ENCODE measurements at places on chromosomes 6 and 20.

DNA sequence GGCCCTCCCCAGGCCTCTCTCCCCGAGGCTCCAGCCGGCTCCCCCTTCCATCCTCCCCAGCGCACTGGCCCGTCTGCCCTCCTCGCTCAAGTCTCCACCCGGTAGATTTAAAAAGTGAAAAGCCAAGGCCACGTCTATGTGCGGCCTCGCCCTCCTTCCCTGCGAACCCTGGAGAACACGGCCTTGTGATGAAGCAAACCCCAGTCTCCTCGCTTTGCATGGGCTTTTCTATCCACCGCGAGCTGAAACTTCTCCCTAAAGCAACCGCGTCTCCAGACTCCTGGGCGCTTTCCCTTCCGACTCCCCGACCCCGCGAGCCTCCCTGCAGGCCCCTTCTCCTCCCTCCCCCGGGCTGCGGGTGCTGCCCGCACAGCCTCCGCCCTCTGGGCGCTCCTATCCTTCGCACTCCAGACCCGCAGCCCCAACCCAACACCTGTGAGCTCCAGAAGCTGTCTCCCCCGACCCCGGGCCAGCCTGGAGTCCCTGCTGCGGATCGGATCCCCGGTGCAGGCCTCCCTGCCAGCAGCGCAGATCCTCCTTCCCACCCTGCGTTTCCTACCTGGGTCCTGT, 265.2 kb upstream of the QKI start:
- no peak for DNase-seq

GRCh38 chr6:128039543-128039942, 138.7 kb upstream of the THEMIS start:
- DNase-seq = peak; percentile 5

DNA sequence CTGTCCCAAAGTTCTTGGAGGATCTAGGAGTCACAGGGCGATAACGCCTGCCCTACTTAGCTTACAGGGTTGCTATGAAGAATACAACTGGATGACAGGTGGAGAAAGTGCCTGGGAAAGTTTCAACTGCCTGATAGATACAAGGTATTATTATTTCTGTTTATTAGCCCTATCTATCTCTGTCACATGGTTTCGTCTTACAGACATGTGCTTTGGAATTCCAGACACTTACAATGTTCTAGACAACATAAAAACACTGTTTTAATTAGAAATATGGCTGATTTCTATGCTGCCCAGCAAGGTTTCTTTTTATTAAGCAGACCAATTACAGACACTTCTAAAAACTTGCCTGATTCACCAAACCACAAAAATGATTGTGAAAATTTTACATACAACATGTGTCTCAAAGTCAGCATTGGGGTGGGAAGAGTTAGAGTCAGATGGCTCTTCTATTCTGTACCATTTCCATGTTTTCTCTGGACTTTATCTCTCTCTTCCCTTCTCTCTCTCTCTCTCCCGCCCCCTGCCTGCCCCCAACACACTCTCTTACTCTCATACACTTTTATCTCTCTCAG, 50.0 kb downstream of the GJA10 start:
- DNase-seq = no peak

DNA sequence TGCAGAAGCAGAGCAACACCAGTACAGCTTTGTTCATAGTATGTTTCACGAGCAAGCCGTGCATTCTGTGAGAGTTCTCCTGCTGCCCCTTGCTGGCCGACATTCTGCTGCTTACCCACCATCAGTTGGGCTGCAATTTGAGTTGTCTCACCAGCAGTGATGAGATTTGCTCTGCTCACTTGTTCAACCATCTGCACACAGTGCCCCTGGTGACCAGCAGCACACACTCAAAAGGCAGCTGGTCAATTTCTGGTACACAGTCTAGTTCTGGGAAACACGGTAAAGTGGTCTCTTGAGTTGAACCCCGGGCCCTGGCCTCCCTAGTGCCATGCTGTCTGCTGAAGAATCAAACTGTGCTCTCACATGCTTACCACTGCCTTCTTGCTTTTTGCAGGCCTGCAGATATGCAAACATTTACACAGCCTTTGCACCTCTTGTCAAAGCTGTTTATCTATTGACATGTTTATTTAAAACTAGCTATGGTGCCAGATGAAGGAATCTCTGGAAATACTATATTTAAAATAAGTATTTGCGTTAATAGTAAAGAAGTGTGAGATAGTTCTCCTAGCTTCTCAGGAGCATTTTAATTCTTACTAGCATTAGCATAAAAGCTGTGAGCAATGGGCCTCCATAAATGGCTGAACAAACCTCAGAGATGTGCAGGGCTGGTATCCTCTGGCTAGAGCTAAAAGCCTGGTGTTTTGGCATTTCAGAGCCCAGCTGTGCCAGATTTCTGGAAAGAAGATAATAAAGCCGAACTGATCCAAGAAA, 234.3 kb downstream of the ARHGAP18 start:
- no peak for DNase-seq

GRCh38 chr20:35125753-35126152, 21.4 kb downstream of the EDEM2 start:
- no peak for DNase-seq

DNA sequence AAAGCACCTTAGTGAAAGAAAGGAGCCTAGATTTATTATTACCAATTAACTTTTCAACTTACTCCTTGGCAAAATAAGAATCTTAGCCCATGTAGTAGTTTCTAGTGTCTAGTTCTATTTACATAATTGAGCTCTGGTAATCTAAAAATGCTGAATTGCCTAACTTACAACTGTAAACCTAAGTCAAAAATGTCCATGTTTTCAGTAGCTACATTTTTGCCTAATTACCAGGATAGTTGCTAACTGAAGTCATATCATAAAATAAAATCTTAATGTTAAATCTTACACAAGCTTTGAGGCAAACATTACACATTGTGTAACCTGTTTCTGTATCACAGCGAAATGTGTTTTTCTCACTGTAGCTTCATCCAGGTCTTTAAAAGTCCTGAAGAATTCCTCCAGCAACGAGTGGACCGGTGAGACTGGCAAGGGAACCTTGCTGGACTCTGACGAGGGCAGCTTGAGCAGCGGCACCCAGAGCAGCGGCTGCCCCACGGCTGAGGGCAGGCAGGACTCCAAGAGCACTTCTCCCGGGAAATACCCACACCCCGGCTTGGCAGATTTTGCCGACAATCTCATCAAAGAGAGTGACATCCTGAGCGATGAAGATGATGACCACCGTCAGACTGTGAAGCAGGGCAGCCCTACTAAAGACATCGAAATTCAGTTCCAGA, 7.6 kb upstream of the CLDN20 start:
- DNase-seq = no peak

- no peak for DNase-seq
These were observed 110.0 kb downstream of the PLCB1 start for GRCh38 chr20:8242066-8242465.

- no peak for DNase-seq
These were observed 7.6 kb downstream of the SPATS1 start for GRCh38 chr6:44349904-44350649.

GRCh38 chr20:46366826-46367225, 39.6 kb downstream of the ELMO2 start:
- DNase-seq = no peak

DNA sequence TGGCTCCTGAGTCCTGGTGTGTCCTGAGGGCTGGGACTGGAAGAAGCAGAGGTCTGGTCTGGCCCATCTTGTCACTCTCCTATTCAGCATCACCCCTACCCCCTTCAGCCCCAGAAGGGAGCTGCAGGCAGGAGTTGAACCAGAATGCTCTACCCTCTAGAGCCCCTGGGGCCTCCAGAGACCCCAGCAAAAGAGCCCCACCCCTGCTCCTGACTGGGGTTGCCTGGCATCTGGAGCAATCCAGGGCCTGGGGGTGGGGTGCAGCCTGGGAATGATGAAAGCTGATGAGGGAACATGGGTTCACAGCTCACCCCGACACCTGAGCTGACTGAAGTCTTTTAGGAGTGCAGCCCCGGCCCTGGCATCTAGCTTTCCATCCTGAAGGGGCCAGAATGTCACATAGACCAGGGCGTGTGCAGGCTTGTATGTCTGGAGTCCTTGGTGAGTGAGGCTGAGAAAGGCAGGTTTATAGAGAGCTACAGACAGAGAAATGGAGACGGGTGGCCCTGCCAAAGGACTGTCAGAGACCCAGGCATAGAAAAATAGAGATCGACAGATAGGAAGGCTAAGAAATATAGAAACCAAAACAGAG, 12.2 kb downstream of the FGD2 start:
- DNase-seq = no peak

DNA sequence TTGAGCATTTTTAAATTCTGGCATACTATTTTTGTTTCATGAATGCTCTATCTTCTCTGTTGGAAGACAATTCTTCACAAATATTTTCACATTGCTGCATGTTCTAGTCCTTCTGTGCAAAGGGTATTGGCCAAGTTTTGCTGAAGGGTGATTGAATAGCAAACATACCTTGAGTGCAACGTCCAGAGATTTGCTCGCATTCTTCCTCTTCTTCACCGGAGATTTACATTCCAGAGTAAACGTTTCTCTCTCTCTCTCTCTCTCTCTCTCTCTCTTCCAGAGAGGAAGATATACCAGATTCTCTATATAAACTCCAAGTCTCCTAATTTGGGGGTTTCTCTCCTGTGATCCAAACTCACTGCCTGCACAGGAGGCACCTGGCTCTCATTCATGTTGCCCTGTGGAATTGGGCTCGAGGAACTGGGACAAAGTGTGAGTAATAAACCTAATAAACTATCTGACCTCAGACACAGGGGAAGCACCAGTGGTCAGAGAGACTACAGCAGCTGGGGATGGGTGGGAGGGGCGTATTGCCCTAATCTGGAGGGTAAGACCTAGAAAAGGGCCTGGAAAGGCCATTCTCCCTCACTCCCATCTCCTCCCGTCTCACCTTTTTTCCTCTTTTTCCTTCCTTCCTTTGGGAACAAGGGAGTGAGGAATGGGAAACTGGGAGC, 1.1 kb upstream of the TREML1 start:
- no peak for DNase-seq

- no peak for DNase-seq
These were observed 211.8 kb upstream of the CITED2 start for GRCh38 chr6:139586273-139586672.

DNA sequence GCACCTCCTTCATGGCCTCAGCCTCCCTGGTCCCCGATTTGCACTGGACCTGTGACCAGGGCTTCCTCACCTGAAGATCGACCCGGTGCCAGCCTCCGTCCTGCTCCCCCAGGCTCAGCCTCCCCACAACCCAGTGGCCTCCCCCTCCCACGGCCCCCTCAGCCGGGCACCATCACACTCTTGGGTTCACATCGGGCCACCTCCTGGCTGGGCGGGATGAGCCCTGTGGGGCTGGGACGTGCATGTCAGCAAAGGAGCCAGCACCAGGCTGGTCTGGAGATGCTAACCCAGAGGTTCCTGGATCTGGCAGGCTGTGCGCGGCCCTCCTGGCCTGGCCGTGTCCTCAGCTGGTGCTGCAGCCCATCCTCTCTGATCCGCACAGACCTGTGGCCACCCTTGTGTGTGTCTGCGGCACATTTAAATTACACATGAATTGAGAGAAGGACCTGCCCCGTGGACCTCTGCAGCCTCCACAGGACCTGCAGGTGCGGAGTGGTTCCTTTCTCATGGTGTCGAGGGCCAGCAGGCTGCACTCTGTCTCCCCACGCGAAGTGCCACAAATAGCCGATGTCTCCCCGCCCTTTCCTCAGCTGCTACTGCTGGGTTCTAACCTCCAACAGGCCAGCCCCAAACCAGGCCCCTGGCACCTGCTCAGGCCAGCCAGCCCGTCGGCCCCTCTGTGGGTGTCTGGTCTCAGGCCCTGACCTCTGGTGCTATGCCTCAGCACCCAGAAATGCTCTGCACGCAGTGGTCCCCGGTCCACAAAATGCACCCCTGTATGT, 237.5 kb downstream of the ERMARD start:
- no peak for DNase-seq

GRCh38 chr6:10355115-10355702, 59.7 kb downstream of the TFAP2A start:
- DNase-seq = no peak

DNA sequence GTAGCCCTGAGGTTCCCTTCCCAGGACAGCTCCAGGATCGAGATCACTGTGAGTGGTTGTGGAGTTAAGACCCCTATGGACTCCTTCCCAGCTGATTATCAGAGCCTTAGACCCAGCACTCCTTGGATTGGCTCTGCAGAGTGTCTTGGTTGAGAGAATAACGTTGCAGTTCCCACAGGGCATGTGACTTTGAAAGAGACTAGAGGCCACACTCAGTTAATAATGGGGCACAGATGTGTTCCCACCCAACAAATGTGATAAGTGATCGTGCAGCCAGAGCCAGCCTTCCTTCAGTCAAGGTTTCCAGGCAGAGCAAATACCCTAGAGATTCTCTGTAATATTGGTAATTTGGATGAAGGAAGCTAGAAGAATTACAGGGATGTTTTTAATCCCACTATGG, 5.2 kb upstream of the BTN2A2 start:
- no peak for DNase-seq

Data from RPMI8226 (cell line).